ENCODE measurements at places on chromosomes 1 and 21. TPM values are rescaled to one million over a fixed set of nuclear protein-coding genes. Genes with fewer than 3 reads are reported as not detected.

- DNase-seq, result no peak
- H3K4me1 ChIP-seq, result peaks cover 5% of the 10 kb centered on the region
- no peaks in the 10 kb centered on the region for H3K27me3 ChIP-seq
- no peak overlapping the region for H3K27ac ChIP-seq
- H3K36me3 ChIP-seq, result no peaks in the 10 kb centered on the region
Observed at GRCh38 chr1:167645625-167646414, 15.8 kb downstream of the RCSD1 start.

- DNase-seq, result no peak
- H3K4me1 ChIP-seq, result no peaks in the 10 kb centered on the region
- H3K36me3 ChIP-seq, result peaks cover 79% of the 10 kb centered on the region
Observed at GRCh38 chr21:45494851-45495680, 47.2 kb downstream of the SLC19A1 start.

DNA sequence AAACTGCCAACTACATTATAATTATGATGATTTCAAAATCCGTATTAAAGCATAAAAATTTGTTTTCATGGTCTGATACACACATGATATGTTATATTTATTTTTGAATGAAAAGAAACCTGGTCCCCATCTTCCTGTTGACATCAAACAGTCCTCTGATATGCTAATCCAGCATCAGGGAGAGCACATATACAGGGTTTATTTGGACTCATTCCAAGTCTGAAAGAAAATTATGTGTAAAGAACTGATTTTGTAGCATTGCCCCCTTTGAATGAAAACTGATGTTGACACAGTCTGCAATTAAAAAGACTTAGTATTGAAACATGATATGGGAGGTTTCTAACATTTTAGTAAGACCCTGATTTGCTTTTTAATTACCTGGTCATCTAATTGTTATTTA is 119.4 kb downstream of the NEK7 start:
- no peak overlapping the region for H3K27ac ChIP-seq
- no peaks in the 10 kb centered on the region for H3K27me3 ChIP-seq
- peaks cover 16% of the 10 kb centered on the region for H3K4me1 ChIP-seq
- no peaks in the 10 kb centered on the region for H3K36me3 ChIP-seq
- H3K4me3 ChIP-seq, result no peak overlapping the region
- no peak for DNase-seq

GRCh38 chr1:7430691-7431090 is 340.4 kb upstream of the VAMP3 start:
- no peaks in the 10 kb centered on the region for H3K27me3 ChIP-seq
- no peaks in the 10 kb centered on the region for H3K36me3 ChIP-seq
- H3K27ac ChIP-seq, result no peak overlapping the region
- H3K4me1 ChIP-seq, result no peaks in the 10 kb centered on the region
- H3K4me3 ChIP-seq, result no peak overlapping the region
- DNase-seq, result no peak

Gene TRIM46
- total RNA-seq, result 2.7 TPM

Gene SWT1
- 5.1 TPM for total RNA-seq

Gene FOXO6
- not detected for total RNA-seq

Gene OR2G6
- total RNA-seq, result not detected

Gene TNFRSF18
- total RNA-seq, result not detected

Data from thoracic aorta (tissue), 2 donors.